ENCODE measurements at places on chromosomes 1 and 21.

DNA sequence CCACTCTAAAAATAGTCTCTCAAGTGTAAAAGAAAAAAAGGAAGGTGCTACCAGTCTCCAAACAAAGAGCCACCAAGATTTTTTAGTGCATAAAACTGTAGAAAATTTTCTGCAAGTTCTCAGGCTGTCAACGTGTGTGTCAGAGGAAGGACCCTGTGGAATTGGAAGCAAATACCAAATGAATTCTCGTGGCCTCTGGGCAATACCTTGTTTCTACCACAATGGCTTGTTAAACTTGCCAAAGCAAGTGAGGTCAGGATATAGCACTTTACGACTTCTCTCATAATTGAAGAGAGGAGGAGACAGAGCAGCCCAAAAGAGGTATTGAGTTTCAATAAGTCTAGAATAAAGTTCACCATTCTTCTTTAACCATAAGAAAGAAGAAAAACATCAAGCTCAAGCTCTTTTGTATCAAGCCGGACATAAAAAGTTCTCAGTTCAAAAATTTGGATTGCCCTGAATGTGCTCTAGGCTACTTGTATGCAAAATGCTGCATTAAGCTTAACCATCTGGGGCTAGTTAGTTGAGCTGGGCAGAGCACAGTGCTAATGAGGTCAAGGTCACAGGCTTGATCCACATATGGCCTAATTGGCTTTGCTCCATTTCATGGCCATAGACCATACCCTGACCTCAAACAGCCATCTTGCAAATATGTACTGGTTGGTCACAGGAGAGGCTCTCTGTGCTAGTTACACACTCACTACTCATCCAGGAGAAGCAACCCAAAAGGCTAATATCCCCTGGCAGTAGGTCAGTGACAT, 60.5 kb downstream of the TBX15 start:
- DNase-seq = no peak

DNA sequence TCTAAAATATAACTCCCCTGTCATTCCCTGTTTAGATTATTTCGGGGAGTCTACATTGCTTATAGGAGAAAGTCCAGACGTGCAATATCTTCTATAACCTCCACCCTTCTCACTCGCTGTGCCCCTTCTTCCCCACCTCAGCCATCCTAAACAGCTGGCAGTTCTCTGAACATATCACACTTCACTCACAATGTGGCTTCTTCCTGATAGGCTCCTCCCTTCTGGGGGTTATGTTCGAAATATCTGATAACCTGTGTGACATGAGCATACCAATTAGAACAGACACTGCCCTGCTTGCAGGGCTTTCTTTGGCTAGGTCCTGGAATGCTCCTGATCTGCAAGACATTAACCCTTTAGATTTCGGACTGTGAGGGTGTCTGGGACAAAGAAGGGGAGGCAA, 274.6 kb downstream of the NFIA start:
- DNase-seq = no peak

DNA sequence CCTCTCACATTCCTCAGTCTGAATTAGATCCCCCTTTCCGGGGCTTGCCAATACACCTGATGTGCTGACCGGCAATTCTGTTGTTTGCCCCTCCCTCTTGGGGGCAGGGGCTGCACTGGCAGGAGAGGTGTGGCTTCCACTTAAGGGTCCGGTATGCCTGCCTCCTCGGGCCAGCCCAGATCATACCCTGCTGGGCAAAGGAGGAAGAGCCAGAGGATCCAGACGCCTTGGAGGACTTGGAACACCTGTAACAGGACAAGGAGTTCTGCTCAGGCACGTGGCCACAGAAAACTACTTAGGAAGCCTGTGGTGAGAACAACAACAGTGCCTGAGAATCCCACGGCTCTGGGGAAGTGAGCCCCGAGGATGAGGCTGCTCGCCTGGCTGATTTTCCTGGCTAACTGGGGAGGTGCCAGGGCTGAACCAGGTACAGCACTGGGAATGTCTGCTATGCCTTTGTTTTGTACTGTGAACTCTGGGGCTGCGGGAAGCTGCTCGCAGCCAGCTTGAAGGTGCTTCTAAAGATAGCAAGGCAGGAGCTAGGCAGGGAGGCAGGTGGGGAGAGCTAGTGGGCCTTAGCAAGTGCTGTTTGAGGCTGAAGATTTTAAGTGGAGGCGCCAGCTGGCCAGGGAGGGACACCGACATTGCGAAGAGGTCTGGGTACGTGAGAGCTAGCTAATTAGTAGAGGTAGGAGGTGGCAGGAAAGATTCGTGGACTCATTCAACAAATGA, at the start of gene SMPDL3B:
Gene SMPDL3B, plus strand, starts transcription at position 183 of the 732 bp plus-strand sequence. Its CDS starts 184 bp downstream, at position 367.
- peak; percentile 32 for DNase-seq

DNA sequence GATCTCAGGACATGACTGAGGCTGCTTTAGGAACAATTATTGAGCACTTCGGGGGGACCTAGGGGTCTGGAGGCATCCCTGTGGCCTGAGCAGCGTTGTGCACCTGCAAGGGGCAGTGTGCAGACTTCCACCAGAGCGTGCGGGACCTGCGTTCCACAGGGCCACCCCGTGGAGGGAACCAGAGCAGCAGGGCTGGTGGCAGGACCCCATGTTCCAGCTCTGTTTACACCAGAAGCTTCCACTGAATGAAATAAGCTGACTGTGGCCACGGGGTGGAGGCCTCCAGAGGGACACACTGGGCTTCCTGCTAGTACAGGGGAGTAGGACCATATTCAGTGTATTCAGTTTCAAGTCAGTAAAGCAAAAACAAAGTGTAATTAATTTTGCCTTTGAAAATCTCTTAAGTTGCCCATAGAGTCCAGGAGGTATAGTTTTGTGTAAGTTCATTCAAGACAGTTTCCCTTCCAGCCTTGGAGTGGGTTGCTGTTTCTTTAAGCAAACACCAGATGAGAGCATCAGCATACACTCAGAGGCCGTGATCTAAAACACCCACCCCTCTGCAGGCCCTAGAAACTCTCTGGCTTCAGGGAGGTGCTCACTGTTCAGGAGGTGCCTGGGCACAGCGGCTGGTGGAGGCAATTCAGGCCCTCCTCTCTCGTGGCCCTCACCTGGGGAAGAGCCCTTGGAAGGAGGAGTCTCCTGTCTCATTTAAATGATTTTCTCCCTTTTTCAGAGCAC, 16.6 kb downstream of the SLC1A7 start:
- no peak for DNase-seq

DNA sequence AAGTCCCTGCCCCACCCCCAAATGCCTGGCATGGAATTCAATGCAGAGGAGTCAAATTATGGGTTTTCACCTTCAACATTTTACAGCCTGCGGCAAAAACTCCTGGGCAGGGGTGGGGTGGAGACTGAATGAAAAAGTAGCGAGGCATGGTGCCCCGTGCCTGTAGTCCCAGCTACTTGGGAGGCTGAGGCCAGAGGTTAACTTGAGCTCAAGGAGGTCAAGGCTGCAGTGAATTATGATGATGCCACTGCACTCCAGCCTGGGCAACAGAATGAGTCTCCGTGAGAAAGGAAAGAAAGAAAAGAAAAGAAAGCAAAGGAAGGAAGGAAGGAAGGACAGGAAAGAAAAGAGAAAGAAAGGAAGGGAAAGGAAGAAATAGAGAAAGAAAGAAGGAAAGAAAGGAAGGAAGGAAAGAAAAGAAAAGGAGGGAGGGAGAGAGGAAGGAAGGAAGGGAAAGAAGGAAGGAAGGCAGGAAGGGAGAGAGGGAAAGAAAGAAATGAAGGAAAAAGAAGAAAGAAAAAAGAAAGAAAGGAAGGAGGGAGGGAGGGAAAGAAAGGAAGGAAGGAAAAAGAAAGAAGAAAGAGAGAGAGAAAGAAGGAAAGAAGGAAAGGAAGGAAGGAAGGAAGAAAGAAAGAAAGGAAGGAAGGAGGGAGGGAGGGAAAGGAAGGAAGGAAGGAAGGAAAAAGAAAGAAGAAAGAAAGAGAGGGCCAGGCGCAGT, 11.1 kb downstream of the LEMD1 start:
- DNase-seq = no peak

- no peak for DNase-seq
Observed at GRCh38 chr1:239858057-239858456, 233.6 kb upstream of the FMN2 start.

DNA sequence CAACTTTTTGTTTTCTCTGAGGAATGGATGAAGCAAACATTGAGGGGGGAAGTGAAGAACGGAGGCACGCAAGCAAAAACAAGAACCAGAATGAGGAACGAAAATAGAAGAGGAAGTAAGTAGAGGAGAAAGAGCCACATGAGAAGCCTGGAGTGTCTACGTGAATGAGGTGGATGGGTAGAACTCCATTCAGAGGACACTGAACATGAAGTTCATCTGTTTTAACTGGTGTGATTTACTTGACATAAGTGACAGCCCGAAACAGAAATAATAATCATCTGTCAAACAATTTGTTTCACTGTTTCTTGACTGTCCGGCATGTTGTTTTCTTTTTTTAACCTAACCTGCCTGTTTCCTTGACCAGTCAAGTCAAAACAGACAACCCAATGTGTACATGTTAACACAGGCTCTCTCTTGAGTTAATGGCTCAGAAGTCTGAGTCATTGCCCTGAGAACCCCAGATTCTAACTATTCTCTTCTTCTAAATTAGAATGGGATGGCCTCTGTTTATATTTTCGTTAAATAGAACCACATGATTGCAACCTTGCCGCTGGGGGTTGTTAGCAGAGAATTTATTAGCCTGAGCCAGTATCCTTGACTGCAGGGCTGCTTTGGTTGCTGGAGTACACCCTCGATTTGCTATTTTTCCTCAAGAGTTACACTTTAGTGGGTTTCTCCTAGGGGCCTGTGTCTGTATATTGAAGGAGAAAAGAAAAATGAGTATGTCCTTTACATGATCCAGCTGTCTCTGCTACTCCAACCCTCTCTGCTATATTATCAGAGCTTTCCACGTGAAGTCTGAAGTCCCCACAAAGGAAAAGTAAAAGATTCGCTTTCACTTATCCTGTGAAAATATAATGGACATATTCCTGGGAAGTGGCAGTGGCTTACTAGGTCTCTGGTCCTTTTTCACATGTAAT, 151.7 kb downstream of the ZC3H11B start:
- DNase-seq = no peak

- no peak for DNase-seq
Observed at GRCh38 chr21:34810786-34811185, 142.0 kb downstream of the CLIC6 start.

DNA sequence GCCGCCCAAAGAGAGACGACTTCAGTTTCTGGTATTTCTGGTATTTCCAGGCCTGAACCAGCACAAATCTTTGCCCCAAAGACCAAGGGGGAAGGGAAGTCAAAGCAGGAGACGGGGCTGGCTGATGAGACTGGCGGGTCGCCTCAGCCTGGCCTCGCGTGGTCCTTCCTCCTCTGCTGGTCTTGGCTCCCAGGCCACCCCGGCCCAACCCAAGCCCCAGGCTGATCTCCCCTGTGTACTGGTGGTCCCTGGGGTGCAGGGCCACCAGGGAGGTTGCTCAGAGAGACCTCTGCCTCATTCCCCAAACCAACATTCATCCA, 19.9 kb downstream of the WNT4 start:
- DNase-seq = no peak

DNA sequence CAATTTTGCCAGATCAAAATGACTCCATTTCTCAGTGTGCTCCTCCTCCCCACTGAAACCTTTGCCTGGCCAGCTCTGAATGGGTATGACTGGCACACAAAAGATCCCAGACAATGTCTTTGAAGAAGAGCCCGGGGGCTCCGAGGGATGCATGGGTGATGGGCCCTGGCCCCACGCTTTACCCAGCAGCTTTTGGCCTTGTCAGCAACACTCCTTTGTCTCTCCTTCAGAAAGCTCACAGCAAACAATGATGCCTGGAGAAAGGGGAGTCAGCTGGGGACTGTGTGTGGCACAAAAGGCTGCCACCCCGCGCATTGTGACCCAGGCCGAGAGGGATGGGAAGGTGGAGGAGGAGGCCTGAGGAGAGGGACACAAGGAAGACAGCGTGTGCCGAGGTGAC, 45.9 kb downstream of the PLXNA2 start:
- no peak for DNase-seq

GRCh38 chr1:193320270-193320669, 133.9 kb upstream of the B3GALT2 start:
- DNase-seq = no peak

DNA sequence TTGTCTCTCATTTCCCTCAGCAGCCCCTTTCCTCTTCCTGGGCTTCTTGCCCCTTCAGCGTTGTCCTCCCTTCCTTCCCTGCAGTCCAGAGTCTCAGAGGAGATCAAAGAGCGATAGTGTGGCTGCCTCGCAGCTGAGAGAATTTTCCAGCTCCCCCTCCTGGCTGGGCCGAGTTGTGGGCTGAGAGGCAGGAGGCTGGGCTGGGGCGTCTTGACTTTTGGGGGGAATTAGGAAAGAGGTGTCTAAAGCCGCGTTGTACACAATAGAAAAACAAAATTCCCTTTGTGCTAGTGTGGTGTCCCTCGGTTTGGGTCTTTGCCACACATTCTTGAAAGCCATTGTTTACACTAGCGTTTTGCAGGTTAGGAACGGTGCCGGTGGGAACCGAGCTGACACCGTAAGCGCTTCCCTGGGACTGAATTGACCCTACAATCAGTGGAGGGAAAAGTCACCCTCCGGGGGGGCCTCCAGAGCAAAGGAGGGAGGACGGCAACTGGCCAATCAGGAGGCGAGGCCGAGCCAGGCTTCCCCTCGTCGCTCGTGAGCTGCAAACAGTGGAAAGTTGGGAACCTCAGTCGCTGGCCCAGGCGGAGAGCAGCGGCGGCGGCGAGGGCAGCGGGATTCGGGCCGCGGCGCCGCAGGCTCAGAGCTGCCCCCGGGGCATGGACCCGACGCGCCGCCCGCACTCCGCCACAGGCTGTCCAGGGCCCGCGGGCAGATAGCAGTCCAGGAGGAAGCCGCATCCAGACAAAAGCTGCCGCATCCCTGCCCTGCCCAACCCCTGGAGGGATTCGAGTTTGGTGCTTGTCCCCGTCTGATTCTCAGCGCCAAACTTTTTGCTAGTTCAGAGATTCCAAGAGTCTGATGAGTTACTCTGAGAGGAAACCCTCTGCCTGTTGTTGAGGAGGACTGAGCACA, at the start of gene HMCN1:
Gene HMCN1, plus strand, starts transcription at position 574 of the 918 bp plus-strand sequence. CDS start 389 bp downstream, outside the sequence.
- DNase-seq = no peak

DNA sequence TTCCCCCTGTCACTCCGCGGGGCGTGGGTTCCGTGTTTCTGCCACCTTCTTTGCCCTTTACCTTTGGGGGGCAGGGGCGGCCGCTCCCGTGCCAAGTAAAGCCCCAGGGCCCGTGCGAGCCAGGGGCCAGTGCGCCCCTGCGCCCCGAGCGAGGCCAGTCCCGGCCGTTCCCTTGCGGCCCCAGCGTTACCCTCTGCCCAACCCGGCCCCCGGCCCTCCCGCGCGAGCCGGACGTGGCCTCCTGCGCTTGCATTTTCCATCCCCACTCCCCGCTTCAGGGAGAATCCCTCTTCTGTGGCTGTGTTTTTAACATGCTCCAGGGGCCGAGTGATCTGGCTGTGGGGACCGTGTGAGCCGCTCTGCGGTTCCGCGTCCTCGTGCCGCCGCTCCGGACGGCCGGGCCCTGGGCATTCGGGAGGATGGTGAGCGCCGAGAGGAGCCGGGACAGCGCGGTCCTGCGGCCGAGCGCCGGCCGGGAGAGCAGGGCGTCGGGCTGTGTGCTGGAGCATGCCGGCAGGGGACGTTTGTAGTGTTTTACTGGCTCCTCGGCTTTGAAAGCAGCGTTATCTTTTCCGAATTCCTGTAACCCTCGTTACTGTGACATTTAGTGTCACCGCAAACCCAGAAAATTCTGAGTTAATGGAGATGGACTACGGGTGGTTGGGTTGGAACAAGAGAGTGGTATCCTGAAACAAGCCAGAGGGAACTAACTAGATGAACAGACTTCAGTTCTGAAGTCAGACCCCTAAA, 1.0 kb downstream of the GALNT2 start:
- no peak for DNase-seq

Measured in KG1 (cell line).